ENCODE measurements at places on chromosomes 3 and 15.

DNA sequence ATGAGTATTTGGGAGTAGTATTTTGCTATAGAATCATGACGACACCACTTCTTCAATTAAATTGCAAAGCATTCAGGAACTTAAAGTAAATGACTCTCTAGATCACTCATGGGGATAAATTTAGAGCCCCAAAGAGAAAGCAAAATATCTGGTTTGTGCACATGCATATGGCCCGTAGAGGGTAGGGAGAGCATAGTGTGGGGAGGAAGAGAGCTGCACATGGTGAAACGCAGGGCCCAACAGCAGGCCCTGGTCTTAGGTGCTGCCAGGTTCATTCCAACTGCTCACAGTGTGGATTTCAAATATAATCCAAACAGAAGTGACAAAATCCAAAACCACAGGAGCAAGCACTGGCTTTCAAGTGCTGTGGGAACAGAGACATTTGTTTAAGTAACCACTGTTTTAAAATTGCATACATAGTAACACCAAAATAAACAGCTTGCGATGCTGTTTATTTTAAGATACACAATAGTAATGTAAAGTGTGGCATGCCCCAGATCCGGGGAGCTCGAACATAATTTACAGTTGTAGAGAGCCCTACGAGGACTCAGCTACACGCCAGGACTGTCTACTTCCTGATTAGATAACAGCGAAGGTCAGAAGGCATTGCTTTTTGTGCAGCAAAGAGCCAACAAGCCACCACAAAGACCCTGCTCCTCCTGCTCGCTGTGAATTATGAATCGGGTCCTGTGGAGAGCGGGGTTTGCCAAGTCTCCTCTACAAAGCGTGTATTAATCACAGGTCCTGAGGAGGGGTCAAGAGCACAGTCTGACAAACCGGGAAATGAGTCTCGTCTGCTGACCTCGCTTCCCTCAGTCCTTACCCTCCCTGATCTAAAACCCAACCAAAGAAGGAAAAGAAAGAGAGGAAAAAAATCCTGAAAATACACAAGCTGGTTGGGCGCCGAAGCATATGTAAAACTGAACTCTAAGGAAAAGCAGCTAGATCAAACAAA lies 80.6 kb downstream of the MEIS2 start:
- DNase-seq = peak; percentile 9

DNA sequence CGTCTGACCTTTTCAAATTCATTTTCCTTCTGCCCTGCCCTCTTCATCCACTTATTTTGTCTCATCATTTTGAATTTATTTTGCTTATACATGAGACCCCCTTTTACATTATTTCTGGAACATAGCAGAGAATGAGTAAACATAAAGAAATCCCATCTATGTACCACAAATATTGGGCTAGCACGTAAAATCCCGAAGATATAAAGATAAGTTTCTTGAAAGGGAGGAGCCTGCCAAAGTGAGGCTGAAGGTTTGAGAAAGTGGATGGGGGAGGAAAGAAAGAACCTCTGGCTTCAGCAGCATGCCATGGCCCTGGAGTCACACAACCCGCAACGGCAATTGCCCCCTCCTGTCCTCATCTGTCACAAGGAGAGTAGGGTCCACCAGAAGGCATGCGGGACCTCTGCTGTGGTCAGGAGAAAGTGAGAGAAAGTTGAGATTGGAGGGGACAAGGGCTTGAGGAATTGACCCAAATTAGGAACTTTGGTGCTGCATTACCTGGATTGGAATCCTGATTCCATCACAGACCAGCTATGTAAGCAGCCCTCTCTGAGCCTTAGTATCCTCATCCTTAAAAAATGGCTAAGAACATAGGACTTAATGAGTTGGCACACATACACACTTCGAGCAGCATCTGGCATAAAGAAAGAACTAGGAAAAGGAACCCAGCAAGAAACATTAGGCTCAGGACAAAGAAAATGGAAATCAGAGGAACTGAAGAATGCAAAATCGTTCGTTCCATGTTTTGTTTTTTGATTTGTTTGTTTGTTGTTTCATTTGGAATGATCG lies 53.7 kb upstream of the GYG1 start:
- DNase-seq = no peak

DNA sequence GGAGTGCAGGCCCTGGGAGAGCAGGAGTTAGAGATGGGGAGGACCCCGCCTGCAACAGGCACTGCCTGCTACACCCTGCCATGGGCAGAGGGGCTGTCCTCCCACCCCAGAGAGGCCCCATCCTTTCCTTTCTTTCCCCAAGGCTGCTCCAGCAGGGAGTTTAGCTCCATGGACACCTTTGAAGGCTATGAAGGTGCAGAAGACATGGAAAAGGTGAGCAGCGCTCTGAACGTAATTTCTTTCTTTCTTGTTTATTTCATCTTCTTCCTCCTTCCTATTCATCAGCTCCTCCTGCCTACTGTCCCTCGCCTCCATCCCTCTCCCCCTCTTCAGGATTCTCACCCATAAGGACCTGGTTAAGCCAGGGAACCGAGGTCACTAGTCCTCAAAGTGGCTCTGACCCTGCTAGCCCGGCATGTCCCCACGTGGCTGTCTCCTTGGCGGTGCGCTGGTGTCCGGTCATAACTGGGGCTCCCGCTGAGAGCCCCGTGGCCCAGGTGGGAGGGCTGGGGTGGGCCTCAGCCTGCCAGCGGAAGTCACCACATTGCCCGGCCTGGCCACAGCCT lies 16.0 kb upstream of the ADIPOQ start:
- DNase-seq = no peak

GRCh38 chr3:30352410-30353318 lies 253.7 kb upstream of the TGFBR2 start:
- no peak for DNase-seq

DNA sequence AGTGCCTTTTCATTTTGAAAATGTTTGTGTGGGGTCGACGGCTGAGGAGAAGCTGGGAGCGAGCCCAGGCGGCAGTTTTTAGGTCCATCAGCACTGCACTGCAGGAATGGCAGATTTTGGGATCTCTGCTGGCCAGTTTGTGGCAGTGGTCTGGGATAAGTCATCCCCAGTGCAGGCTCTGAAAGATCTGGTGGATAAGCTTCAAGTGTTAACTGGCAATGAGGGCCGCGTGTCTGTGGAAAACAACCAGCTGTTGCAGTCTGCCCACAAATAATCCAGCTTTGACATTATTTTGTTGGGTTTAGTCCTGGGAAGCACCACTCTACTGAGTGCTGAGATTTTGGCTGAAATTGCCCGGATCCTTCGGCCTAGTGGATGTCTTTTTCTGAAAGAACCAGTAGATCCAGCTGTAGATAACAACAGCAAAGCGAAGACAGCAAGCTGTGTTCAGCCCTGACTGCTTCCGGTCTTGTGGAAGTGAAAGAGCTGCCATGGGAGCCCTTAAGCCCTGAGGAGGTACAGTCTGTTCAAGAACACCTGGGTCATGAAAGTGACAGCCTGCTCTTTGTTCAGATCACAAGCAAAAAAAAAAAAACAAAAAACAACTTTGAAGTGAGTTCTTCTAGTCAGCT lies 13.1 kb upstream of the ANP32A start:
- no peak for DNase-seq

- DNase-seq = no peak
These were observed 512.6 kb downstream of the MECOM start for GRCh38 chr3:169150920-169151319.

DNA sequence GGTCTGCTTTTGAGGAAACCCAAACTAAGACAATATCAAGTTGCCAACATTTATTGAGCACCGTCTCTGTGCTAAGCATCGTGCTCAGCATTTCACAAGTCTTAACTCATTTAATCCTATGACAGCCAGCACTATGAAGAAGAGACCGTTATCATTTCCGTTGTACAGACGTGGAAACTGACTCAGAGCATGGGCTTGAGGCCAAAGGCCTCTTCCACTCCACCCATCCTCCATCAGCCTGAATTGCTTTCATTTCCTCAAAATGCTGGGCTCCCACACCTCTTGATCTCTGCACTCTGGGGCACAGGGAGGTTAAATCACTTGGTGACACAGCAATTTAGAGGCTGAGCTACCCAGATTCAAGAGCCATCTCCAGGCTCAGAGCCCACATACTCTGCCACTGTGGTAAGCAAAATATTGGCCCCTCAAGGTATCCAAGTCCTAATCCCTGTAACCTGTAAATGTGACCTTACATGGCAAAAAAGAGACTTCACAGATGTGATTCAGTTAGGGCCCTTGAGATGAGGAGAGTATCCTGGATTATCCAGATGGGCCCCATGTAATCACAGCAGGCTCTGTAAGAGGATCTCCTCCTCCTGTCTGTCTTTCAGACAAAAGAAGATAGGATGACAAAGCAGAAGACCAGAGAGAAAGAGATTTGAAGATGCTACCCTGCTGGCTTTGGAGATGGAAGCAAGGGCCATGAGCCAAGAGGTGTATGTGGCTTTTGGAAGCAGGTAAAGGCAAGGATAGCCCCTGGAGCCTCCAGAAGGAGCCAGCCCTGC lies 24.3 kb upstream of the FLNB start:
- DNase-seq = peak; percentile 86

DNA sequence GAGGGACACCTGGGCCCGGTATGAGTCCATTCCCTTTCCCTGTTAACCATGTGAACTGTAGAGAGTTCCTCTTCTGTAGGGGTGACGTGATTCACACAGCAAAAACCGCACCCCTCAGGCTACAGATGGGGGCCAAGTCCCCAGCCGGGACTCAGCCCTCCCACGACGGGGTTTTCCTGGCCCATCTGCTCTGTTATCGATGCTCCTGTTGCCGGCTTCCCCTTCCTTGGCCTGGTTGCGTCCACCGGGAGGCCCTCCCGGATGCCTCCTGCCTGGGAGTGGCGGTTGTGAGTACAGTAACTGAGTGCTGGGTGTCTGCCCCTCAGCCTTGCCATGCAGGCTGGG lies 817 bp upstream of the PLXNA1 start:
- DNase-seq = no peak

DNA sequence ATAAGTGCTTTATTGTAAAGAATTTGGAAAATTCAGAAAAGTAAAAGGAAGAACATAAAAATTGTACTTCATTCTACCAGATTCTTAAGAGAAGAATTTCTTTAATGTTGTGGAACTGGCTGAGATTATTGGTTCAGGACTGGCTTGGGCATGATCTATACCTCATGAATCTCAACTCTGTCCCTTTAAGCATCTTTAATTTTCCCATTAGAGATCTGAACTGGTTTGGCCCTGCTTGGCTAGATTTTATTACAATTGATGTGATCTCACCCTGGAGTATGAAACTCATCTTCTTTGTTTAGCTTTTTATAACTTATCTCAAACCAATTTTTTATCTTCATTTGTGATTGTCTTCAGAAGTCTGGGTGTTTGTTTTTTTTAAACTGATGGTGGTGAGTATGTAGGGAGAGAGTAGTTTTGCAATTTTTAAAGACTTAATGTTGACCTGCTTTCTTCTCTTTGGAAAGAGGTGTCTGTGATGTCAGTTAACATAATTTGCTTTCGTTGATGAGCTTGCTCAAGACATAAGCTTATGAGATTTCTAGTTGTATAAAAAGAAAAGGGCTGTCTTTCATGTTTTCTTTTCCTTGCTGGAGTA lies 61.9 kb downstream of the ZNF609 start:
- DNase-seq = no peak

GRCh38 chr15:28992336-28992864 lies 106.6 kb downstream of the APBA2 start:
- no peak for DNase-seq

- DNase-seq = no peak
These were observed 12.0 kb downstream of the SSUH2 start for GRCh38 chr3:8632402-8633237.

DNA sequence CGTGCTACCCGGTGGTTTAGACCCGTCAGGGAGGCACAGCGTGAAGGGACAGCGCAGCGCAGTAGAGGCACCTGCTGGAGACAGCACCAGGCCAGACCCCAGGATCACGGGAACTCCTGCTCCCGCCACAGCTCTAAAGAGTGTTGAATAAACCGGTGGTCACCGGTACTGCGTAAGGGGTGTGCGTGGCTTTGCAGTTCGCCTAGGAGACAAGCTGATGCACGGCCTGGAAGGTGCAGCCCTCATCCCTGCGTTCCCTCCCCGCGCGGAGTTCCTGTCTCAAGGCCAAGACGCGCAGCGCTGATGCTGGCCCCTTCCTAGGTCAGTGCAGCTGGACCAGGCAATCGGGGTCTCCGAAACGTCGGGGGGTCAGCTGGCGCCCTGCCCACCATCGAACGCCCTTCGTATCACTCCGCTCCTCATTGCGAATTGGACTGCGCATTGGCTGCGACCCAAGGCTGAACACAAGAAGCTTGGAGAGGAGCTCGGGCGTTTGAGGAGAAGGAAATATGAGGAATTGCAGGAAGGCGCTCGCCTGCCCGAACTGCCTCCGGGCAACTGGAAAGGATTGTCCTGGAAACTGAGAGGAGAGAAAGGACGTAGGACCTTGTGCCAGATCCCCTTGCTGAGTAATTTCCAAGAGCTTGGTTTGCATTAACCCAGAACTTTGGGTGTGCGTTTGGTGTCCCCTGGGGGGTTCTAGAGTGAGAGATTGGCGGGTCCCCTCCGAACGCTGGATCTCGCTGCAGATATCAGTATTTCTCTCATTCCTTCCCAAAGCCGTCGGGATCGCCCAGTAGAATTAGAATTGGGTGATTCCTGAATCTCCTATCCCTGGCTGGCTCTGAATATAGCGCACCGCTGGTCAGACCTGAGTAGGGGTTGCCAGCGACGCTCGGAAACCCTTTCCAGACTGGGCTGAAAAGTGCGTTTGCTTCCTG lies 2.3 kb upstream of the SOX14 start:
- DNase-seq = no peak

- DNase-seq = no peak
These were observed 220.3 kb downstream of the OCA2 start for GRCh38 chr15:27878841-27879240.

GRCh38 chr3:94159062-94159828 lies 96.4 kb downstream of the NSUN3 start:
- DNase-seq = peak; percentile 61

DNA sequence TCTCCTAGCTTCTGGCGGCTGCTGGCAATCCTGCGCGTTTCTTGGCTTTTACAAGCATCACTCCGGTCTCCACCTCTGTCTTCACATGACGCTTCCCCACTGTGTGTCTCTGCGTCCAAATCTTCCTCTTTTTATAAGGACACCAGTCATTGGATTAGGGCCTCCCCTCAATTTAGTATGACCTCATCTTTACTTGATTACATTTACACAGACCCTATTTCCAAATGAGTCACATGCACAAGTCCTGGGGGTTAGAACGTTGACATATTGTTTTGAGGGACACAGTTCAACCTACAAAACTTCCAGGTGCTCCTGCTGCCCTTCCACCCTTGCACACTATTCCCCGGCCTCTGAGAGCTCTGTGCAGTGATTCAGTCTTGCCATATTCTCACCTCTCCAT lies 215.3 kb downstream of the OPA1 start:
- no peak for DNase-seq

DNA sequence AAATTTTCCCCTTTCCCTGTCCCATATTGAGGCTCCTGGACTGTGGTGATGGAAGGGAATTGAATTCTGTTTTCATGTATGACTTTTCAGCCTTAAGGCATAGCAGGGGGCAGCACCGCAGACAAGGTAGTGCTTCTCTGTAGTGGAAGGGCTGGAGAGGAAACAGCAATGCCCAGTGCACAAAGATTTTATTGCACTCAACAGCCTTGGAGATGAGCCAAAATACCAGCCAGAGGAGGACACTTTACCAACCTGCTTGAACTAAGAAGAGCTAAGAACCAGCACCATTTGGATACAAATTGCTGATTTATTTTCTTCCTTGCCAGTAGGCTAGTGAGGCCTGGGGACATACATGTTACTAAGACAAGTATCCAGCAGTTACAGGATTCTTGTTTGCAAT lies 98.7 kb downstream of the KCNMB2 start:
- DNase-seq = no peak

- DNase-seq = no peak
These were observed 871.2 kb downstream of the TUSC7 start for GRCh38 chr3:117580806-117581205.
